ENCODE measurements at places on chromosomes 2 and 18.

DNA sequence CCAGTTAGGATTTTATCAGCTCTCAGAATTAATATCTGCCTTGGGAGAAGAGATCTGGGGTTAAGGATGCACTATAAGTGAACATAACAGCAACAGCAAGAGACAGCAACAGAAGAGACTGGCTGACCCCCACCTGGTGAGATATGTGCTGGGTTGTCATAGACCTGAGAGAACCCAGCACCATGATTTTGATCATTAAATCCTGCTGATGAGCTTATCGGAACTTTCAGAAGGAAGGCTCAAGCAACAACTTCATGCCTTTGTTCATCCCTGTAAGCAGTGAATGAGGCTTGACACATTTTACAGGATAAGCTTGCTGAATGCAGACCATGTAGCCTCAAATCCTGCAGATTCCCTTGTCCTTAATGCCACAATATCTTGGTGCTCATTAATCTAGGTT lies 100.0 kb downstream of the POLE4 start:
- DNase-seq, result no peak

DNA sequence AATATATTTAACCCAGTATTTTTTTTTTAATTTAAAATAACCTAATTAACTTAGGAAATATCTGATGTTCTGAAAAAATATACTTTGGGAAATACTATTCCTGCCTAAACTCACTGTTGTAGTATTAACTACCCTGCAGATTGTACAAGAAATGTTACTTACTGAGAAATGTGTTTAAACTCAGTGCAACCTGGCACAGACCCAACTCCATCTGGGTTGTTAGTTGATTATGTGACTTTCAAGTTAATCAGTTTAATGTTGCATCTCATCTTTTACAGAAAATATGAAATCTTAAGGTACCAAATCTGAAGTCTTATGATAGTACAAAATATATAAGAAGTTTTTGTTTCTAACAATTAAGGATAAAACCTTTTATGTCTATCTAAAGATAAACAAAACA lies 27.3 kb downstream of the VAPA start:
- DNase-seq, result no peak

- no peak for DNase-seq
These were observed 118.5 kb downstream of the AGAP1 start for GRCh38 chr2:235612181-235612950.

GRCh38 chr2:154681741-154682140 lies 16.8 kb upstream of the KCNJ3 start:
- no peak for DNase-seq

- DNase-seq, result no peak
These were observed 69.7 kb upstream of the CTDP1 start for GRCh38 chr18:79609841-79610281.

- no peak for DNase-seq
These were observed 400.3 kb upstream of the SMIM21 start for GRCh38 chr18:75827751-75828287.
